ENCODE measurements at places on chromosomes 4 and X.

DNA sequence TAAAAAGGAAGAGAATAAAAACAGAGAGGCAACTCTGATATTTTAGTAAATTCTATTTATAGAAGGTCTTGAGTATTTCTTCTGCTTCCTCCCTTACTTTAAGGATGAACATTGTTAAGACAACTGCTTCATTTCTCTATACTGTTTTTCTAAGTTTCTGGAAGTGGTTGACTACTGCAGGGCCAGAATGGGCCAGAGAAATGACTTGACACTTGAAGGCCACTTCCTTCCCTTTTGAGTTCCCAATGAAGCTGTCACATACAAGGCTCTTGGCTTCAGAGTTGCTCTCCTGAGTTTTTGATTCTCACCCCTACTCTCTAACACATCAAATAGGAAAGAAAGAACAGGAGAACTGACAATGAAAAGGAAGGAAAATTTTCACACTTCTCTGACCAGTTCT, 37.6 kb downstream of the PKD2 start:
- DNase-seq: no peak

DNA sequence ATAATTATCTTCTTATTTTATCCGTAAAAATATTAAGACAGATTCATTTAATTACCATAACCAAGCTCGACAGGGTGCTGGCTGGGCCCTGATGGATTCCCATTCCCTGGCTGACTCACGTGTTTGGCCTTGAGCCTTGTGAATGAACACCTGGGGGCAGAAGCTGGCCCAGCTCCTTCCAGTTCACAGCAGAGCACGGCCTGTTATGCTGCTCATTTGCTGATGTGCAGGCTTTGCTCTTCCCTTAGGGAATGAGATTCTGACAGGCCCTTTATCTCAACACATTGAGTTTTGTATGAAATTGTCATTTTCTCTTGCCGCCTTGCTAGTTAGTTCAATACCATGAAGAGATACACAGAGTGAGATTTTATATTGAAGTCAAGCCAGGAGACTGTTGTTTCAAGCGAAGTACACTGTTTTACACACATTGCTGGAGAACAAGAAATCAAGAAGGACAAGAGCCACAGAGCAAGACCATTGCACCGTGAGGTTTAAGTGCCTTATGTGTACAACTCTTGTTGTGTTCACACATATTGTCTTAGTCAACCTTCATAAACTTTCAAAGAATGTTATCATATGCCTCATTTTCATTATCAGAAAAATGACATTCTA, 1583.3 kb downstream of the STIM2 start:
- no peak for DNase-seq

DNA sequence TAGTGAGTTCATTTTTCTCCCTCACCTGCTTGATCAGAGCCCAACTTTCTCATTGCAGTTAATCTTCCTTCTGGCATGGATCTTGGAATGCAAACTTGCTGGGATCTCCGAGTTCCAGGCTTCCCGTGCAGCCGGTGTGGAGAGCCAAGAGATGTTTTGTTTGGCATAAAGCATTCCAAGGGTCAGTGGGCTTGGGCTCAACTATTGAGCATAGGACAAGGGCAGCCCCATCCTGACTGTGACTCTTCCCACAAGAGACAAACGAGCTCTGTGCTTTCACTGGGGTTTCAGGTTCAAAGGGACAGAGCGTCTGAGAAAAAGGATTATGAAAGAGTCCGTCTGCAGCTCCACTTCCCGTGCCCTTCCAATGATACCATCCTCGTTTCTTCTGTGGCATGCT, 10.5 kb downstream of the TLR7 start:
- DNase-seq: no peak

GRCh38 chr4:187088070-187088799, 364.6 kb upstream of the FAT1 start:
- DNase-seq: no peak

DNA sequence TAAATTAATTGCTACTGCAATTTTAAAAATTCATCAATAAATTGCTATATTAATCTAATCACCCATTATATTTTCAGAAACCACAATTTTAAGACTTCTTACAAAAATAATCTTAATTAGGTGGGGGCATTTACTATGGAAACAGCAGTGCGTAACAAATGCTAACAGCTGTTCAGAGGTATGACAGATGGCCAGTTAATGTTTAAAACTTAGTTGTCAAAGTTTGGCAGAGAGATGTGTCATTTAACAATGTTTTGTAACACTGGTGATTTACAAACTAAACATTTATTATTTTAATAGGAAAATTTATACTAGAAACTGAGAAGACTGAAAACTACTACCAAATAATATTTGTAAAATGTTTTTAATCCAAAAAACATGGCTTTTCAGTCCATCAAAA, 85.2 kb upstream of the GPR34 start:
- DNase-seq: no peak

DNA sequence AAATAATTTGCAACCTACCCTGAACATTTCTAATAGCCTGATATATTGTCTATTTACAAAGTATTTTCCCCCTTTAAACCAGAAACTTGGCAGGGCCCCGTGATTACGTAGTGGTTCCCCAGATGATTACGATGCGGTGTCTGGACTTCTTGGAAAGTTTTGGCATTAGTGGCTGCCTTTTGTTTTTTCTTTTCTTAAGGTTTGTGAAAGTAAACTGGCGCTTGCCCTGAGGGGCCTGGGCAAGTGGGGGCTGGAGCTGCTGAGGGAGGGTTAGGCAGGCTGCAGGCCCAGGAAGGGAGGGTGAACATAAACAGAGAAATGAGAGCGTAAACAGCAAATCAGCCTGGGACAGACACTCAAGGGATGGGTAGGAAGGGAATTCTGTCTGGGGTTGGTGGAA, 123.6 kb upstream of the MSX1 start:
- no peak for DNase-seq

DNA sequence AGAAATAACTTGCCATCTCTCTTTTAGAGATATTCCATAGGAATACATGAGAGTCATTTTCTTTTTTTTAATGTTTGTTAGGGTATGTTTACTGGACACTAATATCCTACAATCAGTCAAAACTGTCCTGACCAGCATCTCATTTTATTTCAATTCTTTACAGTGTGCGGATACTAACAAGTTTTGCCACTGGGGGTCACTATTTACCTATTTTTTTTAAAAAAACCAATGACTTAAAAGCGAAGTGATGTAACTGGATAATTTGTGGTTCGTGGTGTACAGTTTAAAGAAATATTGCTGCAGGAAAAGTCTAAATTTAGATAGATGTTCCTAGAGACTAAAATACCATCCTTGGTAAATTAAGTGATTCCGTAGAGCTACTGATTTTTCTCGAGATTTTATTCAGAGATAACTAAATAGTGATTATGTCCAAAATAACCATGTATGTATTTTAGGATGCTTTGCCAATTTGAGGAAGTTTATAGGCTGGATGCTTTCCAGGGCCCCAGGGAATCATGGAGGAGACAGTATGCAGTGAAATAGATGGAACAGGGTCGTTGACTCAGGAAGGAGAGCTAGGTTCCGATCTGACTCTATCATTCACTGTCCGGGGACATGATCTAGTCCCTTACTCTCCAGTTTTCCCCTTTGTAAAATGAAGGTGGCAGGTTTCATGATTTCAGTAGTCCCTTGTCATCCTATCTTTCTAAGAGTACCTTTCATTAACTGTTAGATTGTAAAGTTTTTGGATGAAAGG, 34.0 kb upstream of the GNPDA2 start:
- DNase-seq: no peak

DNA sequence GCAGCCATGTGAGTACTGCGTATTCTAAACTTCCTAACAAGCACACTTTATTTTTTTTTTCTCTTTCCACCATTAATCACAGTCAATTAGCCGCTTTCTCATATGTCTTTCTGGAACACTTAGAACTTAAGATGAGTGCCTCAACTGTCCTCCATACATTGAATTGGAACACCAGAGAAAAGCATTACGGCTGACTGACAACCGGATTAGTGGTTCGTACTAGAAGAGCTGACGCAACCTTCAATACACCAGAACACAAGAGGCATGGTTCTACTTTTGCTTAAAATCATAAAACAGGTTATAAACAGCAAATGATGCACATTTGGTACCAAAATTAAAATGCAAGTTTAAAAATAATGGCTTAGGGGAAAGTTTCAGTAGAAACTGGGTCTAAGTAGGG, 3.3 kb downstream of the TMEM47 start:
- no peak for DNase-seq

DNA sequence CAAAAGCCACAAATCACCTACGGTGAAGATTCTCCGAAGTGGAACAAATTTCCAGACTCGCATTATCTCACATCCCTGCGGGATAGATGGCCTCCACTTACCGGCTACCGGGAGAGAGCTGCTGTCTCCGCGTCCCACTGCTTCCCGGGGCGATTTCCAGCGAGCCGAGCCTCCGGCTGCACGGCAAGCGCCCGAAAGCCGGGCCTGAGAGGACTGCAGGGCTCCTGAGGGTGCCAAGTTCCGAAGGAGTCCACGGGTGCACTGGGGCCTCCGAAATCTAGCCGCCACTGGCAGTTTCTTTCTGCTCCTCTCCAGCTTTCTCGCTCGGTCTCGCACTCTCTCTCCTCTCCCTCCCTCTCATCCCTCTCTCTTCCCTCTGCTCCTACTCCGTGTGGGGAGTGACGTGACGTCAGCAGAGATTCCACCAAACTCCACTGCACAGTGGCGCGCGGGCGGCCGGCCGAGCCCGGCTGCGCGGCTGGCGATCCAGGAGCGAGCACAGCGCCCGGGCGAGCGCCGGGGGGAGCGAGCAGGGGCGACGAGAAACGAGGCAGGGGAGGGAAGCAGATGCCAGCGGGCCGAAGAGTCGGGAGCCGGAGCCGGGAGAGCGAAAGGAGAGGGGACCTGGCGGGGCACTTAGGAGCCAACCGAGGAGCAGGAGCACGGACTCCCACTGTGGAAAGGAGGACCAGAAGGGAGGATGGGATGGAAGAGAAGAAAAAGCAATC, 14.0 kb upstream of the PITX2 start:
- no peak for DNase-seq

- DNase-seq: no peak
Measured at GRCh38 chrX:139332441-139332840, 198.1 kb upstream of the F9 start.

GRCh38 chr4:68907788-68908700, 43.6 kb downstream of the UGT2A3 start:
- DNase-seq: no peak

DNA sequence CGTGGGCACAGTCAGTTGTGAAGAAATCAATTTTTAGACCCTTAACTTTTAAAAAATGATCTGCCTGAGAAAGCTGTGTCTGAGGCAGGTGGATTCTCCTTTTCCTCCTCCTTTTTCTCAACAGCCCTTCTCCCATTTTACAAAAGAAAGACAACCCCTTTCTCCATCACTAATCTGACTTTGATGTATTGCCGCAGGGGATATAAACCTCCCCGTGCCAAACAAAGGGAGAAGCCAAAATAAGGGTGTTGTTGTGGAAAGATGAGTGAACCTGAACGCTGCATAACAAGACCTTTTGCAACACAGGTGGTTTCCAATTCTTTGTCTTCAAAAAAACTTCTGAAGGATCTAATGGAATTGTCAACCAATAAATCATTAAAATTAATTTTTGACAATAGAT, 8.4 kb upstream of the FHL1 start:
- DNase-seq: no peak

DNA sequence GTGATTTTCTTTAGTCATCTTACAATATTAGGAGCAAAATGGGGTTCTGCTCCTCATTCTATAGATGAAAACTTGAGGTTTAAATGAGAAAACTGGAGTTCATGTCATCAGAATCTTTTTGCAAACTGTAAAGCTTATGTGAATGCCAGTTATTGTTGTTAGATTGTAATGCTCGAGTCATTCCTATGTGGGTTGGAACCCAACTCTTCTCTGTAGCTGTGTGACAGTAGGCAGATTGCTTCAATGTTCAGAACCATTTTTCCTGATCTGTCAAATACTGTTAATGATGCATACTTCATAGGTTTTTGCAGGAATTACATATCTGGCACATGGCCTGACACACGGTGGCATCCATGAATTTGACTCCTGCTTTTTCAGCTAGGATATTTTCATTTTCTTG, 178.9 kb downstream of the RAPGEF2 start:
- no peak for DNase-seq

DNA sequence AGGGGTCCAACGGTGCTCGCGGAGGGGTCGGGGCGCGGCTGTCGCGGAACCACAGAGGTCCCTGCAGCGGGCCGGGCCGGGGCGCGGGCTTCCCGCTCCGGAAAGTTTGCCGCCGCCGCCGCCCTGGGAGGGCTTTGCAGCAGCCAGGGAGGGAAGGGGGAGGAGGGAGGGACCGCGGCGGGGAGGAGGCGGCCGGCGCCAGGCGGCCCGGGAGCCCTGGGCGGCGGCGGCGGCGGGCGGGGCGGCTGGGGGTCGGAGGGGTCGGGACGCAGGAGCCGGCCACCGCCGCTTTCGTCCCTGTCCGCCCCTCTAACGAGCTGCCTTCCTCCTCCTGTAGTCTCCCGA, 375 bp downstream of the FGFR3 start:
- no peak for DNase-seq

- no peak for DNase-seq
Measured at GRCh38 chr4:55251896-55252295, 94.1 kb upstream of the SRD5A3 start.

DNA sequence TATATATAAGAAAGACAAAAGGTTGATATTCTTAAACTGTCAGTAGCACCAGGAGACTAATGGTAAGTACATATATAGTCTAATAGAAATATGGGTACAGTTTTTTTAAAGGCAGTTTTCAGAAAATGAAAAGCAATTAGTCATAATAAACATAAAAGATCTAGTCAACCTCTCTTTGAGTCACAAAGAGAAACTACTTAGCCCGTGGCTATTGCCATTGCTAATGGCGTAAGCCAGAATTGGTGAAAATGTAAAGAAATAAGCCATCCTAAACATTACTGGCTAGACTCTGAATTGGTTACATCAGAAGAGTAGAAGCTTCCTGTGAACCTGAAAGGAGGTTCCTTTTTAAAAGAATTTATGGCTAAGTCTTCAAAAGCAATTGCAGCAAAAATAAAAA, 668.7 kb upstream of the CPEB2 start:
- DNase-seq: no peak

- DNase-seq: no peak
Measured at GRCh38 chrX:106039920-106040319, 1.4 kb upstream of the SERPINA7 start.

- DNase-seq: peak; percentile 8
Measured at GRCh38 chr4:185470501-185471195, 885 bp downstream of the CCDC110 start.

- peak; percentile 27 for DNase-seq
Measured at GRCh38 chrX:136577552-136577951, 45.5 kb downstream of the VGLL1 start.

DNA sequence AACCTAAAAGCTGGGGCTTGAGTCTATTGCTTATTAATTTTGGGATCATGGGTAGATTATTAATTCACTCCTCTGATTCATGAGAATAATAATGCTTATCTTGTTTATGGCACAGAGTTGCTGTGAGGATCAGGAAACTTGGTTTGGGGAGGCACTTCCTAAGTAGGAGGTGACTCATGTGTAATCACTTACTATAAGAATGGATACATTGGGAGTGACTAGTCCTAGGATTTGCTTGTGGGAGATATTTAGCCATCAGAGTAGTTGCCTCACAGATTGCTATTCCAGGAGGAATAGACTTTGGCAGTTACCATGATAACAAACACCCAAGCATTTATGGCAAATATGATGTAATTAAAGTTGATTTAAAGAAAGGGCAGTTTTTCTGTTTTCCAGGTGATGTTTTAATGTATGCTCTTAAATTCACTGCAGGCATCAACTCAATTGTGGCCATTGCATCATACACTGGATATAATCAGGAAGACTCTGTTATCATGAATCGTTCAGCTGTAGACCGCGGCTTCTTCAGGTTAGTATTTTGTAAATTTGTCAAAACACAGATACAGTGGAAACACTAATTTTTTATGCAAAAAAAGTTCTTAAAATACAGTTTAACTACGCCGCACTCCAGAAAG, 41.9 kb downstream of the POLR2B start:
- no peak for DNase-seq

GRCh38 chrX:19863212-19863856, 24.1 kb downstream of the SH3KBP1 start:
- DNase-seq: no peak

All from stimulated activated CD8-positive, alpha-beta memory T cell treated with anti-CD3 and anti-CD28 coated beads, Interleukin-4, amount 100 ng/mL, for 1 hour (primary cell).